ENCODE measurements at places on chromosomes 1 and 21.

- DNase-seq, result no peak
Measured at GRCh38 chr1:177811429-177811828, 158.4 kb downstream of the SEC16B start.

- no peak for DNase-seq
Measured at GRCh38 chr1:153612755-153613331, at the start of gene S100A16. Gene S100A16, minus strand, starts transcription at chr1:153613137. Its CDS starts 4,986 bp downstream, at chr1:153608151.

- no peak for DNase-seq
Measured at GRCh38 chr1:197920067-197920396, 2.9 kb downstream of the LHX9 start.

DNA sequence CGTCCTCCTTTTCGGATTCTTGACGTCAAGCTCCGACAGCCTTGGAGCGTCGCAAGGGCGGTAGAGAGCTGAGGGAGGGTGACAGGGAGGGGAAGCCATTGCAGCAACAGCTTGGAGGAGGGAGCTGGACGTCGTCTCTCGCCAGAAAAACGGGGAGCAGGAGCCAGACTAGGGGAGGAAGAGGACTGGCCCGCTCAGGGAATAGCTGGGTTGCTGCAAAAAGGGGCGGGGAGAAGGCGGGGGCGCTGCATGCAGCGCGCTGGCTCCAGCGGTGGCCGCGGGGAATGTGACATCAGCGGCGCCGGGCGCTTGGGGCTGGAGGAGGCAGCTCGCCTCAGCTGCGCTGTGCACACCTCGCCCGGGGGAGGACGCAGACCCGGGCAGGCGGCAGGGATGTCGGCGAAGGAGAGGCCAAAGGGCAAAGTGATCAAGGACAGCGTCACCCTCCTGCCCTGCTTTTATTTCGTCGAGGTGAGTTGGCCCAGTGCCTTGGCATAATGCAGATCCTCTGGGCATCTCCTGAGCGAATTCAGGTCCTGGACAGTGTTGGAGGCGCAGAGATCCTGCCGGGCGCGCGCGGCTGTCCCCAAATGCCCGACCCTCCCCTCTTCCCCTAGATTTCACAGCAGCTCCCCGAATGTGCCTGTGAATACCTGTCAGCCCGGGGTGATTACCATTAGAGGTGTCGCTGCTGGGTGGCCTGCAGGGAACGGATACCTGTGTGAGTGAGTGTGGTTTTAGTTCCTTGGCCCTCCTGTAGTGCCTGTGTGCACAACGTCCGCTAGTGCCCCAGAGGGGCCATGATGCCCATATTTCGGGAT lies at the start of gene PLPPR4:
PLPPR4 (plus strand) TSS at position 292 of the 821 bp plus-strand sequence; CDS start at position 394, 102 bp downstream.
- no peak for DNase-seq

DNA sequence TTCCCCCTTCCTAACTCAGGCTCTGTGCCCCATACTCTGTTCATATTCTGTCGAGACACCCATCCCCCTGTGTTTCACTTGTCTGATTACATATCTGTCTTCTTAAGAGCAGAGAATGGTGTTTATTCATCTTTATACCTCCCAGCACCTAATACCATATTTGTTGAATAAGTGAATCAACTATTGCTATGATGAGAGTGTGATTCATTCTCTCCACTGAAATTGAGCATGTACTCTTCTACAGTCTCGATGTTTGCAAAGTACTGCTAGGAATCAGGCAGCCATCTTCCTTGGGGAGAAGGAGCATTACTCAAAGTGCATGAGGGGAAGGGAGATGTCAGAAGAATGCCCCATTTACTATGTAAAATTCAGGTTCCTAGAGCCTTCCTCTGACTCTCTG lies 27.0 kb downstream of the TBX15 start:
- no peak for DNase-seq

- no peak for DNase-seq
Measured at GRCh38 chr1:155038602-155039307, 5.1 kb downstream of the DCST1 start.

DNA sequence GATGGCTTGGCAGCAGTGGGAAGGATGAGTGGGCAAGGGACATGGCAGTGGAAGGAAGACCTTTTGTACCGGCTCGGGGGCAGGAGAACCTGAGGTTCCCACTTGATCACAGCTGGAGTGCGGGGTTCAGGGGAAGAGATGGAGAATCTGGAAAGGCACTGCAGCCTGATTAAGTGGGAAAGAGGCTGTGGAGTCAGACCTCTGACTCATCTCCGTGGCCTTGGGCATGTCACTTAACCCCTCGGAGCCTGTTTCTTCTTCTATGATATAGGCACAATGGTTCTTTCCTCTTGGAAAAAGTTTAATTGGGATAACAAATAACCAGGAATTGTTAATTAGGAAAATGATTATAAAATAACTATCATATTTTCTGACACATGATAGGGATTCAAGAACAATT lies 13.1 kb upstream of the TMEM61 start:
- no peak for DNase-seq

GRCh38 chr21:34791776-34792503 lies 123.1 kb downstream of the CLIC6 start:
- no peak for DNase-seq

- no peak for DNase-seq
Measured at GRCh38 chr1:11345971-11346715, 73.1 kb downstream of the UBIAD1 start.

DNA sequence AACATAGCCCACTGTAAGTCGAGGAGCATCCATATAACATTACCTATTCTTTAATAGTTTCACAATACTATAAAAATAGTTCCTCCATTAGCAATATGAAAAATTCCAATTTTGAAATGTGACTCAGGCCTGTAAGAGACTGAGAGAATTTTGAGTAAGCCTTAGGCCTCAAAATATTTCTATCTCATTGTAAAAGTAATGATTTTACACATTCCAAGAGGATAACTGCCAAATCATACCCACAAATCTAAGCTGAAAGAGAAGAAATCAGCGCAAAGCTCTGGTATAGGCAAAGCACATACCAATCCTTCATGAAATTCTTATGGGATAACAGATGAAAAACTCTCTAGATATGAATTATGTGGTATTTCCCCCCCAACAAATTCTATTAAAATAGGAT lies 144.1 kb downstream of the CDC42BPA start:
- DNase-seq, result no peak

GRCh38 chr1:116847688-116848531 lies 61.8 kb upstream of the PTGFRN start:
- DNase-seq, result no peak

DNA sequence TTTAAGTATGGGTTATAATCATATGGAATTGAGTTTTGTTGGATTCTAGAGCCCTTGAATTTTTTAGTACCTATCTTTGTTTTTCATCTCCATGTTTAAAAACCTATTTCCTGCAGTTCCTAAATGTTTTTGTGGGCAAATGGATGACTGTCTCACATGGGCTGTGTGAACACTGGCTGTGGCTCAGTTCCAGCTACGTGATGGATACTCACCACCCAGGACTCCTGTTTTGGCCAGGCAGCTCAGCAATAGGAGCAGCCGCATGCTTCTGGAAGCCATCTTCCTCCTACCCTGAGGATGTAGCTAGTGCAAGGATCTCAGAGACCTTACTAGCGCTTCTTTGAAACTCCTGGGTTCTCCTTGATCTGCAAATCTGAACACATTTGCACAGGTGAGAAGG lies 2.8 kb downstream of the REG4 start:
- no peak for DNase-seq

DNA sequence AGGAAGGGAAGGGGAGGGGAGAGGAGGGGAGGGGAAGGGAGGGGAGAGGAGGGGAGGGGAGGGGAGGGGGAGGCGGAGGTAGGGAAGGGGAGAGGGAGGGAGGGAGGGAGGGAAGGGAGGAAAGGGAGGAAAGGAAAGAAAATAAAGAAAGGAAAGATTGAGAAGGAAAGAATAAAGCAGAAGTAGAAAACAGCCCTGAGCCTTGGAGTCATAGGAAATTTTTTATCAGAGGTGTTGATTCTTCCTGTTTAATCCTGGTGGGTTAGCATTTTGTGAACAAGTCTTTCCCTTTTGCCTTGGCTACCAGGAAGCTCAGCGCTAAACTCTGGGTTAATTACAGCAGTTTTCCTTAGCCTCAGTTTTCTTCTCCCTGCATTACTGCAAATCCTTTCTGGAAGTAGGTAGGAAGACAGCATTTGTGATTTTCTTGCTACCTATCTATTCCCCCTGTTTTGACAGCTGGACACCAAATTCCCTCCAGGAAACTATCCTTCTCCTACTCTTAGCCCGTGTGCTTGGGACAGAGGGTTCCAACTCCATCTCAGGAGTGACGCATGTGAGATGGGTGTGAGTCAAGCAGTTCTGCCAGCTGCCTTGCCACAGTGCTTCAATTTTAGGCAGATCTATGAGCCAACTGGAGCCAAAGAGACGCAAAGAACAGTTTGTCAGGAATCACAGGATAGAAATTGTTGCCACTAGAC lies 26.9 kb downstream of the TOMM20 start:
- DNase-seq, result no peak

- DNase-seq, result no peak
Measured at GRCh38 chr1:228955691-228956090, 220.4 kb downstream of the RHOU start.

GRCh38 chr1:219088778-219089557 lies 84.7 kb upstream of the LYPLAL1 start:
- no peak for DNase-seq

GRCh38 chr1:206065547-206066145 lies 12.7 kb downstream of the RHEX start:
- no peak for DNase-seq

GRCh38 chr1:199067483-199067882 lies 428.6 kb downstream of the PTPRC start:
- DNase-seq, result no peak

DNA sequence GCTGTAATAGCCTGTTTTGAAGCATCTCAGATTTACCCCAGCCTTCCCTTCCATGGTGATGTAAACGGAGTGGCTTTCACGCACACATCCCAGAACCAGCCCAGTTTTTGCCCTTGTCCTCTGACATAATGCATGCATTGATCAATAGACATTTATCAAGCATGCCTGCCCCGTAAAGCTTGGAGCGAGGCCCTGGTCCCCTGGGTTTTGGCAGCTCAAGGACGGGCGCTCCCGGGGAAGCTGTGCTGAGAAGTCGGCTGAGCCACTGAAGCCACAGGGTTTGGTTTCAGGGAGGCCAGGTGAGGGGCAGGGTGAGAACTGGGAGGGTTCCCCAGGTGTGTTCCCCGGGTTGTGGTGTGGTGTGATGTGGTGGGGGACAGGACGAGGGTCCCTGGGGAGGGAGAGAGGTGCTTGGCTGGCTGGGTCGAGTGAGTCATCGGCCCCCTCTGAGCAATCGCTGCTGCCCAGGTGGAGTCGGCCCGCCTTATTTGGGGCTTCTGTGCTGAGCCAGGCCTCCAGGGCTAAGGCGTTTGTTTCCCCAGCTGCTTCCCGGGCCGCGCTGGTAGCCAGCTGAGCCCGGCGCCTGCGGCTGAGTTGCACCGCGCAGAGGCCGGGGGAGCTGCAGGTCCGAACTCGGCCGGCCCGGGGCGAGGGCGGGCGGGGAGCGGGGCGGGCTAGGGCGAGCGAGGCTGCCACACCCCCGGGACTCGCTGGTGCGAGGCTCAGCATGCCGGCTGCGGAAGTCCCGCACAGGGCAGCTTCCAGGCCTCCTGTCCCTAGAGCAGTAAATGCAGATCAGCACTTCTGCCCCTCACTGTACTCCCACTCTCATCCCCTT lies 23.6 kb downstream of the ATP2B4 start:
- DNase-seq, result peak; percentile 52

DNA sequence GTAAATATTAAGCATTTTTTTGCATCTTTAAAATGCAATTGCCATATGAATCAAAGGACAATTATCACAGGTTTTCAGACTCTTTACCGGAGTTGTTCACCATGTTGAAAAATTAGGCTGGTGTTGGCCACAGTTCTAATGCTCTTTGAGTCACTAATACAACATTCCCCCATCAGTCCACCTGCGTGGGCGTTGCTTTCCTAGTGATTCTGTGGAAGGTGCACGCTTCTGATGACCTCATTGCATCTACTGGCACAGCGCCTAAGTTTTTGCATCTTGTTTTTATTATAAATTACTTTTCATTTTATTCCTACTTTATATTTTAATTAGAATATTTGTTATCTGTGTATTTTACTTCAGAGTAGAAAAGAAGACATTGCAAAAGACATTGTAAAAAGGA lies 4.7 kb upstream of the F5 start:
- no peak for DNase-seq

DNA sequence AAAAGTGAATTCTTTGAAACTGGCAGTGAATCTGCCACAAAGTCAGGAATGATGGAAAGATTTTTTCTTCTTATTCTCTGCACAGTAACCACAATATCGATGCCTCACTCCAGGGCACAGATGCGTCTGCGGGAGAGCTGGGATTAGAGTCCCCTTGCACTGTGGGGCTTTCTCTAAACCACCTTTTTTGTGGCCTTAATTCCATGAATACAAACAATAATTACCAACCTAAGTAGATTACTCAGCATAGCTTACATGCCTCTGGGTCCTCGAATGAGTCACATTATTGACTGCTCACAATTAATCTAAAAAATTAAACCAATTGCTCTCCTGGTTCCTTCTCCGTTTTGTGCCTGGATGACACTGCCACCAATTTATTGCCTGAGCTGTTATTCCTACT lies 125.8 kb downstream of the KAZN start:
- DNase-seq, result no peak

DNA sequence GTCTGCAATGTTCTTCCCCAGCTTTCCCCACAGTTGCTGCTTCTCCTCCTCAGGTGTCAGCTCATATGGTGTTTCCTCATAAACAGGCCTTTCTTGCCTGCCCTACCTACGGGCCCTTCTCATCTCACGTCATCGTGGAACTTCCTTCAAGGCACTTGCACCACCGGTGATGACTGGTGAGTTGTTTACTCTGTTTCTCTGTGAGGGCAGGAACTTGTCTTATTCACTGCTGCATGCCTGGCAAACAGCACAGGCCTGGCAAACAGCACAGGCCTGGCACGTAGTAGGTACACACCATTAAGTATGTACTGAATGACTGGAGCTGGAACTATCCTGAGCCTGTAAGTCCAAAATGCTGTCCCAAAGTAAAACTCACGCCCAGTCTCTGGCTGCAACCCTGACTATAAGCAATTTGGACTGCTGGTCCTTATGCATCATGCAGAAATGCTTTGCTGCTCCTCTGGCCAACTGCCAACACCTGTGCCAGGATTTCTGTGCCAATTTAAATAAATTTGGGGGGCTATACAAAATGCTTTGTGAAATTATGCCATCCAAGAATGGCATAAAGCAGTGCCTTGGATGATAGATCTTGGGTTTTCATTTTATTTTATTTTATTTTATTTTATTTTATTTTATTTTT lies 25.7 kb downstream of the STK40 start:
- DNase-seq, result no peak

DNA sequence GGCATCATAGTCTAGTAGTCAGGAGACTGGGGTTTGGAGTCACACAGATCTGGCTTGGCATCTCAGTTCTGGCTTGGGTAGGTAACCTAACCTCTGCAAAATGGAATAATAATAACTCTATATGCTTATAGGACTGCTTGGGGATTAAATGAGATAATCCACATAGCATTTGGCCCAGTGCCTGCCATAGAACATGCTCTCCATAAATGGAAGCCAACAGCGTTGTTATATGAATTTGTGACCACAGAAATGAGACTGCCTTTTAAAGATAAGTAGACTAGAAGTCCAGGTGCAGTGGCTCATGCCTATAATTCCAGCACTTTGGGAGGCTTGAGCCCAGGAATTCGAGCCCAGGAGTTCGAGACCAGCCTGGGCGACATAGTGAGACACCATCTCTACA lies 4.0 kb upstream of the OPRD1 start:
- no peak for DNase-seq
